ENCODE measurements at places on chromosomes 1 and 21.

DNA sequence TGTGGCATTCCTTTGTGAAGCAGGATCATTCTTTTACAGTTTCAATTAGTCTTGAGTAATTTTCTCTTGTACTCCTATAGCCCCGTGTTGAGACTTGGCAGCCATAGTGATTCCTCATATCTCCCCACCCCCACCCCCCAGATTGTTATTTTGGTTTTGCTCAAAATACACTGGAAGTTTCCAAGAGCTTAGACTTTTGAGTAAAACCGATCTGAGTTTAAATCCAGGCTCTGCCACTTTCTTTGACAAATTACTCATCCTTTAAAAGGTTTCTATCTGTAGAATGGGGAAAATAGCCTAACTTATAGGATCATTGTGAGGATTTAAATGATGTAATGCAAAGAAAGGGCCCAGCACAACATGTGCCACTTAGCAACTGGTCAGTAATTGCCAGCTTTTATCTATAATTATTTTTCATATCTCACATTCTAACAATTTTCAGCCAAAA is 53.1 kb upstream of the RC3H1 start:
- DNase-seq: no peak

DNA sequence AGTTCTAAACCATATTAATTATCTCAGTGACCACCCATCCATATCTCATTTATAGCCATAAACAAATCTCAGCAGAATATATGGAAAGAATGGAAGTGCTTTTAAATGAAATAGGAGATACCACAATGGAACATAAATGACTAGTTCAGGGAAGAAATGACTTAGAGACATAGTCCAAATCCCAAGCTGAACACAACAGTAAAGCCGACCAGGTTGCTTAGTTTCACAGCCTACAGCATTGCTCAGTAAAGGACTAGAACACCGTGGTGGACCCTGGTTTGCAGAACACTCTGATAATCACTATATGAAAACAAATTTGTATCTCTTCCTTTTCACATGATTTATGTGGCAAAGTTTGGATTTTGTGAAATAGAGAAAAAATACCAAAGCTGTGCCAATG is 40.3 kb downstream of the MYSM1 start:
- no peak for DNase-seq

GRCh38 chr1:4710592-4711415 is 56.4 kb downstream of the AJAP1 start:
- no peak for DNase-seq

GRCh38 chr1:26630634-26631033 is 65.2 kb upstream of the ARID1A start:
- no peak for DNase-seq

- DNase-seq: no peak
These were observed 1.9 kb downstream of the ANKRD34A start for GRCh38 chr1:145962157-145963102.

DNA sequence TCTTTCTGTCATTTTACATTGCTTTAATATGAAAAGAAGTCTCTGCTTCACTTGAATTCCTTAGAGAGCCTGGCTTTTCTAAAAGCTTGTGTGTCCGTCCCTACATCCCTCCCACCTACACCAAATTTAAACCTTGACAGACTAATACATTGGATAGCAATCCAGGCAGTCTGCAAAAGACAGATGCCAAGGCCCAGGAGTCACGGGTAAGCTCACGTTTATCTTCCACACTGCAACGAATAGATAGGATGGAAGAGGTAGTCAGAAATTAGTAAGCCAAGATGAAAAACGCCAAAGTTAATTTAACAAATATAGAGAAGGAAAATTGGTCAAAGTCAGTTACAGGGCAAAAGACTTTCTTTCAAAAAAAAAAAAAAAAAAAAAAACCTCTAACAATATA is 338.1 kb downstream of the SMYD3 start:
- DNase-seq: no peak

DNA sequence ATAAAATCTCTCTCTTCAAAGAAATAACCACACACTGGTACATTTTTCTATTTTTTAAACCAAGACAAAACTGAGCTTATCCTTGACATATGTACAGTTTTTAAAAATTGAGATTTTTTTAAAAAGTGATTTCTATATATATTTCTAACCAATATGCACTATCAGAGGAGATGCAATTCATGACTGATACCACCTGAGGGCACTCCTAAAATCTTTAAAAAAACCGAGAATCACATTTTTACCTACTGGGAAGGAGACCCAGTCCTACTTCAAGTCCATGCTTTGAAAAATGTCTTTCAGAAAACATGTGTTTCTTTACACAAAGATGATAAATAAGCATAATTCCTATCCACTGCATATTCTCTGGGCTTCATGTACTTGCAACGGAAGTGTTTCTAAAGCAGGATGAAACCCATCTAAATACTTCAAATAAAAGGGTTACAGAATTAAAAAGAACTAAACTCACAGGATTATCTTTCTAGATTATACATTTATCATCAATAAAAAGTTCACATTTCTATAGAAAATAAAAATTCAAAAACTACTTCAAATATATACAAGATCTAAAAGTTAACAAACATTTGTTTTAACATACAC is 98.6 kb downstream of the ENAH start:
- no peak for DNase-seq

- DNase-seq: no peak
These were observed 2.5 kb upstream of the ST3GAL3 start for GRCh38 chr1:43704838-43705237.

- DNase-seq: peak; percentile 78
These were observed 19.9 kb downstream of the ELAPOR1 start for GRCh38 chr1:109133815-109134214.

DNA sequence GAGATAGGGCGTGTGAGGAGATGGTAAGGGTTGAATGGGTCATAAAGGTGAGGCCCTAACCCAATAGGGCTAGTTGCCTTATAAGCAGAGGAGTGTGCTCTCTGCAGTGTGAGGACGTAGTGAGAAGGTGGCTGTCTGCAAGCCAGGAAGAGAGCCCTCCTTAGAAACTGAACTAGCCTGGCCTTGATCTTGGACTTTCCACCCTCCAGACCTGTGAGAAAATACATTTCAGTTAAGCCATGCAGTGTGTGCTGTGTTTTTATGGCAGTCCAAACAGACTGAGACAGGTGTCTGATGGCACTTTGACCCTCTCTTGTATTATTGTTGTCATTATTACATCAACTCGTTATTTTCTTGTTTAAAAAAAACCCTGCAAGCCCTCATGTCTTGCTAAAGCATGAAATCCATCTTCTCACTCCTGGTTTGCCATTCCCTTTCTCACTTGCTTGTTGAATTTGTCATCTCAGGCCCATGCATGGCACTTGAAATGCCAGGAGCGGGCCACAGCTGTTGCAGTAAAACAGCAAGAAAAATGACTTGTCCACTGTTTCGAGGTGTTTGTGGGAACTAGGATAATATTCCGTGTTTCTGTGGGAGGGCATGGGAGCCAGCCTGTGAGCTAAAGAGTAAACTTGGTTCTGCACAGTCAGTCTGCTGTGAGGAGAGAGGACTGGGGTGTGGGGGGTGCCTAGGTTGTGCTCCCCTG is 78.6 kb downstream of the STUM start:
- DNase-seq: no peak

DNA sequence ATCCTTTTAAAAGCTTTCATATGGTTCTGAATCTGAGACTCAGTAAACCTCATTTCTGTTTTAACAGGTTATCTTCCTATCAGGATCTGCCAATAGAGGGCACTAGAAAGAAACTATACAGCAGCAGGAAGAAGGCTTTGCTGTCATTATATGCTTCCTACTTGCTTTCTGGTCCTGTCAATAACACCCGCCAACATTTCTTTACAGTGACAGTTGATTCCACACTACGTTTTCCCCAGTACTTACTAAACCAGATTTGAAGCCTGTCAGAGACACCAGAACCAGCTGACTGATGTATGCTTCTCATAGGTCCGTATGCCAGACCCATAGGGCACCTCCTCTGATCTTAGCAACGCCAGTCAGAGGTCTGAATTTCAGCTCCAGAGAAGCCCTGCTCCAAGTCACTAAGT is 341.0 kb upstream of the NEGR1 start:
- DNase-seq: peak; percentile 51
